ENCODE measurements at places on chromosomes 1 and 21.

DNA sequence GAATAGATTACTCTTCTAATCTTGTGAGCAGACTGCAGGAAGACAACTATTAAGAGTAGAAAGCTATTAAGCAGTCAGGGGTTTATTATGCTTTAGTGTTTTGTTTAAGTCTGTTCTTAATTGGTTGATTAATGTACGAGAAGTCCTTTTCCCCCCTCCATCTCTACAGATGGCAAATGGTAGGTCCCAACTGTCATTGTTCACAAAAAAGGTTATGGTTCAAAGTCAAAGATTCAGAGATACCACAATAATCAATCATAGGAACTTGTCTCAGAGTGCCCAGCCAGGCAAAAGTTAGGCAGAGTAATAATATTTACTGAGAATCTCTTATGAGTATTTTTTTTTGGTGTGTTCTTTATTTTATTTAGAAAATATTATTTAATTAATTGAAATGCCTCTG lies 26.8 kb downstream of the NFIA start:
- no peak for DNase-seq

DNA sequence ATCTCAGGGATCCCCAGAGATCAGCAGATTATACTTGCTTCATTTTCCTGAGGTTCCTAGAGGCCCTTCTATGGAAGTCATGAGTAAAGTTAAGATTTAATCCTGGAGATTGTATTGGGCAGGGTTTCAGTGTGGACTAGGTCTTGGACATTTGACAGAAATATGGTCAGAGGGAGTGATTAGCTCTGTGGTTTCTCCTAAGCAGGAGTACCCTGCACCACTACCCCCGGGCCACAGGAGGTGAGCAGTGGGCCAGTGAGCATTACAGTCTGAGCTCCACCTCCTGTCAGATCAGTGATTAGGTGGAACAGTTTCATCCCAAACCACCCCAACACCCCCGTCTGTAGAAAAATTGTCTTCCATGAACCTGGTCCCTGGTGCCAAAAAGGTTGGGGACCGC lies 43.2 kb downstream of the PHACTR4 start:
- no peak for DNase-seq

DNA sequence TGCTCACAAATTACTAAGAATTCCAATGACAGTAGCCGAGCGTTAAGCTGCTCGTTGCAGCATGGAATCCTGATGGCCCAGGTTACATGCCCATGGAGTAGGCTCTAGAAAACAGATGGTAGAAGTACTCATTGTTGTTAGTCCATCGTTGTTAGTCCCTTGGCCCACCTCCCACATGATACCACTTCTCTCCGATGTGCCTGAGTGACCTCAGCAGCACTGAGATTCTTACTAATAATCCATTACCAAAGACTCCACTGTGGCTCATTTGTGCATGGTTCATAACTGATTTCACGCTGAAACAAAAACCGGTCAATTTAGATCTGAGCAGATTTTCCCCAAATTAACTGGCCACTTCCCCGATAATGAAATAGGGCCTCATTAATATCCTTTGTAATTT lies 772.3 kb upstream of the CXADR start:
- DNase-seq, result no peak

GRCh38 chr1:197763769-197764168 lies 11.5 kb downstream of the DENND1B start:
- DNase-seq, result no peak

- peak; percentile 96 for DNase-seq
Observed at GRCh38 chr1:22451702-22452480, at the start of gene ZBTB40. Gene ZBTB40, plus strand, starts transcription at chr1:22451851. Its CDS starts 38,098 bp downstream, at chr1:22489949.

GRCh38 chr1:175195798-175196197 lies 3.2 kb upstream of the KIAA0040 start:
- DNase-seq, result no peak

DNA sequence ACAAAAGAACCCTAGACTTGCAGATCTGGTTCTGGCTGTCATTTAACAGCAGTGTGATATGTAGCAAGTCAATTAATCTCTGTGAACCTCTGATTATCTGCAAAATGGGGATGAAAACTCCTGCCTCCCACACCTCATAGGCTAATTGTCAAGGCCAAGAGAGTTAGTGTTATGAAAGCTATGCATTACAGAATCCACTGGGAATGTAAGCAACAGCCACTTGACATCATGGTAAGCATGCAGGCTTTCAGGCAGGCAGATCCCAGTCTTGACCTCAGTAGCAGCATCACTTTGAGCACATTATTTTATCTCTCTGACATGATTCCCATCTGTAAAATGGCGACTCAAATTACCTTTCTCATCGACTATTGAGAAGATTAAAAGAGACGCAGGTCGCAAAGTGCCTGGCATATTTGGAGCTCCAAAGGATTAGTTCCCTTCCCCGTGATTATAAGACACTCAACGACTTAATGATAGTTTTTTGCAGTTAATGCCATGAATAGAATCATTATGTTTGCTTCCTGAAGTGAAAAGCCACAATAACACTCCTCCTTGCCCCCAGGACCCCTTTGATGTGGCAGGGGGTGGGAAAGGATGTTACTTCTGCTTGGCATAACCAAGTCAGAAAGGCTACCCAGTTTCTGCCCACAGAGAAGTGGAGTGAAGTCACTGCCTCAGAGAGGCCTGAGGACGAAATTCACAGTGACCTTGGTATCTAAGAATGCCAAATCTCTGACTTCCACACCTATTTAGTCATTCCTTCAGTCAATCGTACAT lies 273.0 kb upstream of the NFIA start:
- no peak for DNase-seq
